Stimulated activated CD4-positive, alpha-beta T cell treated with anti-CD3 and anti-CD28 coated beads, Interleukin-15, amount 100 ng/mL, for 48 hours (primary cell): ENCODE measurements at places on chromosomes 6 and 20.

GRCh38 chr6:67300430-67301040, 1334.5 kb upstream of the ADGRB3 start:
- no peak for DNase-seq

- DNase-seq = no peak
Observed at GRCh38 chr20:4272225-4272624, 256.9 kb upstream of the RNF24 start.

GRCh38 chr6:149320796-149321195, 3.3 kb downstream of the TAB2 start:
- no peak for DNase-seq

DNA sequence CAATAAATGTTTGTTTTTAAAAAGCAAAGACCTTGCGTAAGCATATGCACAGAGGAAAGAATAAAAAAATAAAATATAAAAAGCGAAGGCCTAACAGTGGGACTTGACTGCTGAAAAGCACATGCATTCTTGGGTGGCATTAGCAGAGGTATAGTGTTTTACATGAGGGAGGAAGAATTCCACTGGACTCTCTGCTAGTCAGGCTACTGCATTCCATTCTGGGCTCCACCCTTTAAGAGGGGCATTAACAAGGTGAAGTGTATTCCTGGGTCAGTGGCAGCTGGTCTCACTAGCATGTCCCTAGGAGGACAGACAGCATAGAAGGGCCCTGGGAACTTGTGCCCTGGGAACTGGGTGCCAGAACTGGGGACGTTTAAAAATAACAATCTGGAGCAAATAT, 134.1 kb downstream of the SOBP start:
- DNase-seq = no peak

- no peak for DNase-seq
Observed at GRCh38 chr6:71194724-71195123, 93.9 kb upstream of the OGFRL1 start.

DNA sequence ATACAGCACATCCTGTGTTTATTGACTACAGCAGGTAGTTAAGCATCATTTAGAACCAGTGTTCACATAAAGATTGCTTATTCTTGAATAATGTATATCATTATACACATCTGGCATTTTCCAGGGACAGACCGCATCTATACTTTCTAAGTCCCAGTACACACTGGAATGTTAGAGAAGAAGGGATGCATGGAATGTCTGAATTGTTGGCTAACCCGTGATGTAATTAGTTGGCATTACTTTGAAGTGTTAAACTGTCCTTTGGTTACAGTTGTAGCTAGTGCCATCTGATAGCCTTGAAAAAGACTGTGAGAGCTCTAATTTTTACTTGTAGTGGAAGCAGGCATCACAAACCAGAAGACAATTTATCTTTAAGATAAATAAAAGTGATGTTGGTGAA, 29.8 kb upstream of the MCHR2 start:
- no peak for DNase-seq

DNA sequence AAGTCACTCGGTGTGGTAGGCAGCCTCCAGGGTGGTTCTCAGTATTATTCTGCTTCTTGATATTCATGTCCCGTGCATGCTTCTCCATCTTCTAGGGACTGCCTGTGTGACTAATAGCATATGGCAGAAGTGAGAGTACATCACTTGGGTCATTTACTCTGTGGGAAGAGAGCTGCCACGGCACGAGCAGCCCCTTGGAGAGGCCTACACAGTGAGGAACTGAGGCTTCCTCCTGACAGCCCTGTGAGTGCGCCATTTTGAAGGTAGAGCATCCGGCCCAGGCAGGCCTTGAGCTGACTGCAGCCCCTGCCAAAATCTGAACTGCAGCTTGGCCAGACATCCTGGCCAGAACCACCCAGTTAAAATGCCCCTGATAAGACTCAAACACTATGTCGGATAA, 17.3 kb upstream of the MCUR1 start:
- no peak for DNase-seq

DNA sequence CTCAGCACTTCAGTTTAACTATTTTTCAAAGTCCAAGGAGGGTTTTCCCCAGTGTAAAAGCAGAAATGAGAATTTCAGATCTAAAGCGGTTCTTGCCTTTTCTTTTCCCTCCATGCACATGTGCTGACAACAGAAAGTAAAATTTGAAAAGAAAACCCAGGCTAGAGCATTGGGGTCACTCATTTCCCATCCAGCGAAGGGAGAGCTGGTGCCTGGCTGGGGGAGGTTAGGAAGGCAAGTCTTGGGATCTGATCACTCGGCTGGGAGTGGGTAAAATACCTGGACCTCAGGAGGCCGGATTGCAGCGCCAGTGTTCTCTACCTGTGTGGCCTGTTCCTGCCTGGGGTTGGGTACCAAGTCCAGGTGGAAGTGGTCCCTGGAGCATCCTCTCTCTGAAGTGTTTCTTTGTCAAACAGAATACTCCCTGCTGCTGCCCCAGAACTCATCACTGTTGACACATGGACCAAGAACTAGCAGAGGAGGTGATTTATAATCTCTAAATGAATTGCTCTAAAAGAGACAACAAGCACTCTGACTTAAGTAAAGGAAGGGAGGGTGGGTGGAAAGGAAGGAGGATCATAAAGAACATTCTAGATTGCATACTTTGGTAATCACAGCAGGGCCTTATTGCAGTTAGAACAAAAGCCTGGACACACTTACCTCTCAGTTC, 136.0 kb downstream of the MTHFD1L start:
- DNase-seq = no peak

DNA sequence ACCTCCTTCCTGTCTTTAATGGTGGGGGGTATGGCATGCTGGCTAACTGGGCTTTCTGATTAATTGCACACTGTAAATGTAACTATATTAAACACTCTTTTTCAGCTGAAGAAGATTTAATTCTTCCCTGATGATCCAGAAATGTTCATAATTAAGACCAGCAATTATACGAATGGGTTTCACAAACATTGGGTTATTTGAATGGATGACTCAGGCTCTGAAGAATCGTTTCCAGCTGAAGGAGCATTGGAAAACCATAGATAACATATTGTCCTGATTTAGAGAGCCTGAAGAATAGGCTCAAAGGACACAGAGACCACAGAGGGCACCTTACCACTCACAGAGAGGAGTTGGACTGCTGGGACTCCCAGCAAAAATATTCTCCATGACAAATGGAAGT, 130.7 kb upstream of the SSTR4 start:
- no peak for DNase-seq

GRCh38 chr20:61645732-61646131, 393.7 kb downstream of the CDH4 start:
- DNase-seq = no peak

DNA sequence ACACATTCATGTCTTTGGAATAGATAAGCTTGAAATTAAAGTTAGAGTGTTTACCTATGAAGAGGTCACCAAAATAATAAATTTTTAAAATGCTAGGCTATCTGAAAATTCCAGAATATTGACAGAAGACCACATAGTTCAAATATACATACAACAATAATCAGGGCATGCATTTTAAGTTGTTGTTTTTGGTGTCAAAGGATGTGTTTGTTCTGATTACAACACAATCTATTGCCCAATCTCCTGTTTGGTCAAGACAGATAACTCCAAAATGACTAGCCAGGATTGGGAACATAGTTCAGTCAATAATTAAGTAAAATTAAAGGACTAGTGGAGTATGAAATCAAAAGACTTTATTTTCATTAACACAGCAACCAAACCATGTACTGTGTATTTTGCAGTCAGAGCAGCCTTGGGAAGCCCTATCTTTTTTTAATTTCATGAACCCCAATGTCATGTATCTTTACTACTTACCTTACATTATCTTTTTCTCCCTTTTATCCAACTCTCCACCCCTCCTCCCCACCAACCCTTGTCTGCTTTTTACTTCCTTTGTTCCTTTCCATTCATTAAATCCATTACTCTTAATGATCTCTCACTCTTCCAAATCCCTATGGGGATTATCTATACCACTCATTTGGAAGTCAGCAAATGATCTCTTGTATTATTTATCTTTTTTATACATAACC, 111.2 kb downstream of the CDK19 start:
- DNase-seq = no peak

DNA sequence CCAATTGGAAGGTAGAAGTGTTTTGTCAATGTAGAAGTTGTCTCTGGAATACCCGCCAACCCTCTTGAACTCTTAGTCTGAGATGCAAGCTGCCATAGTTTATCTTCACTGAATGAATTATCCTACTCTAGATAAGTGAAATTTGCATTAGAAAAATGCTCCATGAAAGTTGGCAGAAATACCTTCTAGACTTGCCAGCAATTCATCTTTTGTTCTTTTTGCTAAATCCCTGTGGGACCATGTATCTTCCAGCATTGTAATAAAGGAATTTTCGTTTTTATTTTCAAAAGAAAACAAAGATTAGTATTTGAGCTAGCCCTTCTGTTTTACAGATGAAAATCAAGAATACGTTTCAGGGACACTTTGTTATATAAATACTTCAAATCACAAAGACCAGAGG, 244.2 kb downstream of the CBLN4 start:
- DNase-seq = no peak

- DNase-seq = no peak
Observed at GRCh38 chr20:59247731-59248684, 52.4 kb upstream of the EDN3 start.

GRCh38 chr6:120328521-120328920, 979.0 kb upstream of the MAN1A1 start:
- no peak for DNase-seq

DNA sequence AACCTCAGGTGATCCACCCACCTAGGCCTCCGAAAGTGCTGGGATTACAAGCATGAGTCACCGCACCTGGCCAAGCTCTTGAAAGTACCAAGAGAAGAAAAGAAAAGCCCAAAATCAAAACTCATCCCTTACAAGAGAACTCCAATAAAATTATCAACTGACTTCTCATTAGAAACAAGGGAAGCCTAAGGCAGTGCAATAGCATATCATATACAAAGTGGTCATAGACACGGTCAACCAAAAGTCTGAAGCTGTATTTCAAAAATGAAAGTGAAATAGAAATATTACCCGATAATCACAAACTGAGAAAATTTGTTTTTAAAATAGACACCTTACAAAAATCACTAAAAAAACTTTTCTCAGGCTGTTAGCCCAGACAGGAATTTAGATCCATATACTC, 1321.1 kb upstream of the GJE1 start:
- no peak for DNase-seq

DNA sequence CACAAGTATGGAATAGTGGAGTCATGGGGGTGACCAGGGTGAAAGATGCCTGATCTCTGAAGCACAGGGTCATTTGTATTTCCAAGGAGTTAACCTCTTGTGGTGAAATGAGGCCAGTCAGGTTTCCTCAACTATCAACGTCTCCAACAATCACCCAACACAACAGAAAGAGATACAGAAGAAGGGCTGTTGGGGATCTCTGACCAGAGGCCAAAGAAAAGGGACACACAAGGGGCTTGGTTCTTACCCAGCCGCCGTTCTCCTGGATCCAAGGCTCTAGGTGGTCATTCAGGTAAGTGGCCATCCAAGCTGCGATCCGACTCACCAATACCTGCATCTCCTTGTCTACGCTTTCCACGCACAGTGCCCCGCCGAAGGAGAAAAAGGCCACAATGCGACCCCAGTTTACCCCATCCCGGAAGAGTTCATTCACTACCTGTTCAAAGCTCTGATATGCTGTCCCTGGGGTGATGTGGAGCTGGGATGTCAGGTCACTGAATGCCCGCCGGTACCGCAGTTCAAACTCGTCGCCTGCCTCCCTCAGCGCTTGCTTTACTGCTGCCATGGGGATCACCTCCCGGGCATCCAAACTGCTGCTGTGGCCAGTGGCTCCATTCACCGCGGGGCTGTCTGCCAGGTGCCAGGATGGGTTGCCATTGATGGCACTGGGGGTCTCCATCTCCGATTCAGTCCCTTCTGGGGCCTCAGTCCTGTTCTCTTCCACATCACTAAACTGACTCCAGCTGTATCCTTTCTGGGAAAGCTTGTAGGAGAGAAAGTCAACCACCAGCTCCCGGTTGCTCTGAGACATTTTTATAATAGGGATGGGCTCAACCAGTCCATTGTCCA, 1.0 kb downstream of the BCL2L1 start:
- no peak for DNase-seq

- peak; percentile 38 for DNase-seq
Observed at GRCh38 chr20:50120935-50121693, 8.2 kb upstream of the UBE2V1 start.

DNA sequence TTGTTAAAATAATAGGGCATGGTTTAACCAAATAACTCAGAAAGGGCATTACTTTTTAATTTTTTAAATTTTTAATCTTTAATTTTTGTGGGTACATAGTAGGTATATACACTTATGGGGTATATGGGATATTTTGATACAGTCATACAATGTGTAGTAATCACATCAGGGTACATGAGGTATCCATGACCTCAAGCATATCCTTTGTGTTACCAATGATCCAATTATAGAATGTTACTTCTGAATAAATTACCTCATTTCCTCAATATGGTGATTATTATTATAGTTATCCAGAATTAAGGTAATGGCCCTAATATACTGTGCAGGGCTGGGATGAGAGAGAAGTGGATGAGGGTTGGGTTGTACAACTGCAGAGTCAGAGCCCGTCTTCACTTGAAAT, 45.1 kb upstream of the TMEM30A start:
- no peak for DNase-seq

DNA sequence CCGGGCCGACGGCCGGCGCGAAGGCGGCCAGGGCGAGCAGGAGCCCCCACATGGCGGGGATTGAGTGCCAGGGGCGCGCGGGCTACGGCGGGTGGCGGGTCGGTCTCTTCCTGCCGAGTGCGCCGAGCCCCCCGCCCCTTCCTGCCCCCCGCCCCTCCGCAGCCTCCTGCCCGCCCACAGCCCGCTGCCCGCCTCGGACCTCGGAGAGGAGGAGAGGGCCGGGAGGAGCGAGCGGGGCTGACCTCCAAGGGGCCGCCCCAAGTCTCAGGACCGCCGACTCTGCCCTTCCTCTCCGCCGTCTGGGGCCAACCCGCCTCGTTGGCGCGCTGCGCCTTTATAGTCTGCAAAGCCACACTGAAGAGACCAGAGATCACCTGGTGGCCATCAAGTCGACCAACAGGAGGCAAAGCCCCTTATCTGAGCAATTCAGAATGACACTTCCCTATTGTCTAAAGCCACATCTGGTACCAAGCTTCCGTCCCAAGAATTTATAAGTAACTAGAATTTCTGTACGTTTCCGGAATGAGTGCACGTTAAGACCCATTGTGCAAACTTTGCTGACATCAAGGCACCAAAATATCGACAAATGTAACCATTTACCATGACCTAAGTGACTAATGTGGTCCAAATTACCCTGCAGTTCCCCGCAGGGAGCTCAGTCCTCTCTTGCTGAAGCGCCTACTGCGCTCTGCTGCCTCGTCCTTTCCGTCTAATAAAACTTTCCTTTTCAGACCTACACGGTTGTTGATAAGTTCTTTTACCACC, at the start of gene CPXM1:
Gene CPXM1, minus strand, starts transcription at position 107 of the 765 bp plus-strand sequence. Its CDS starts 55 bp downstream, at position 52.
- no peak for DNase-seq
